Right cardiac atrium (tissue), 5 donors: ENCODE measurements at places on chromosomes 3 and 15. TPM values are rescaled to one million over a fixed set of nuclear protein-coding genes. Genes with fewer than 3 reads are reported as not detected.

Gene SMCO1
- 48.1 TPM for total RNA-seq

- no peak for DNase-seq
Observed at GRCh38 chr15:41895491-41895890, 1.6 kb upstream of the SPTBN5 start.

GRCh38 chr3:15097891-15098290 lies 1.1 kb downstream of the RBSN start:
- DNase-seq = no peak

GRCh38 chr3:120469882-120470301 lies 19.1 kb upstream of the FSTL1 start:
- peak; percentile 70 for DNase-seq

- DNase-seq = no peak
Observed at GRCh38 chr3:184885112-184885511, 73.1 kb downstream of the VPS8 start.

Gene NDUFB5
- total RNA-seq = 259 TPM

Gene LRRIQ4
- not detected for total RNA-seq

DNA sequence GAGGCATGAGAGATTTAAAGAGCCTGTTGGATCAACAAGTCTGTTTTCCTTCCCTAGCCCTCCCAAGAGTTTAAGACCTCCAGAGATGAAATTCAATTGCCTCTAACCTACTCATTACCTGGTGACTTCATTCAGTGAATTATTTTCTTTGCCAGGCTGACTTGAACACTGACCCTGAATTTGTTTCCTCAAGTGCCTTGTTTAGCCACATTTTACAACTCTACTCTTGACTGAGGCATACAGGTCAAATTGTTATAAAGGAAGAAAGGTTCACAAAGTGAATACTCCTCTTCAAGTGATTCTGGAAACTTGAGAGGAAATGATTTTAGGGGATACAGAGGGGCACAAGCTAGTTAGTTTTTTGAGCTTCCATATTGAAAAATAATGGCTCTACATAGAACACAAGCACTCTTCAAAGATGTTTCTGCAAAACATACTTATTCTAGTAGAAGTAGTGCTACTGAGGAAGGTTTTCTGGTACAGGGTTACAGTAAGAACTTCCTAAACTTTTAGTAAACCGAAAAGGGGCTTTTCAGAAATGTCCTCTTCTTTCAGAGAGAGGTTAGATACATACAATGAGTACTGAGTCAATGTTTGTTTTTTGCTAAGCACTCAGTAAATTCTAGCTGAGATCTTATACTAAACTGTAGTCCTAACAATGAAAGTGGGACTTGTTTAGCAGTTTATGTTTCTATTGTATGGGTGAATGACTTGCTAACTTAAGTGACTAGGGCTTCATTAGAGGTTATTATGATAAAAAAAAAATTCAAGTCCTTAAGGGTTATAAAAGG lies 137.4 kb upstream of the SATB1 start:
- no peak for DNase-seq

- DNase-seq = no peak
Observed at GRCh38 chr3:101423984-101424888, 88.8 kb downstream of the SENP7 start.

DNA sequence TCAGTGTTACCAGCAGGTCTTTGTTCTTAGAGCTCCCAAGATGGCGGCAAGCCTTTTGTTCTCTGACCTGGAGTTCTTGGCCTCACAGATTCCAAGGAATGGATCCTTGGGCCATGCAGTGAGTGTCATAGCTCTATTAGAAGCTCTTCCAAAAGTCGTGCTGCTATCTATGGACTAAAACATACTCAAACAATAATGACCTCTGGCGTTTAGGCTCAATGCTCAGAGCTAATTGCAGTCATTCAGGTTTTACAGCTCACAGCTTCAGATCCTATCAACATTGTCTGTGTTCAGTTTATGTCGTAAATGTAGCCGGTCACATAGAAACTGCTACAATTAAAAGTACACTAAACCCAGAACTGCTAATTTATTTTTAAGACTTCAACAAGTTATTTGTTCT lies 22.2 kb downstream of the CCRL2 start:
- DNase-seq = no peak

DNA sequence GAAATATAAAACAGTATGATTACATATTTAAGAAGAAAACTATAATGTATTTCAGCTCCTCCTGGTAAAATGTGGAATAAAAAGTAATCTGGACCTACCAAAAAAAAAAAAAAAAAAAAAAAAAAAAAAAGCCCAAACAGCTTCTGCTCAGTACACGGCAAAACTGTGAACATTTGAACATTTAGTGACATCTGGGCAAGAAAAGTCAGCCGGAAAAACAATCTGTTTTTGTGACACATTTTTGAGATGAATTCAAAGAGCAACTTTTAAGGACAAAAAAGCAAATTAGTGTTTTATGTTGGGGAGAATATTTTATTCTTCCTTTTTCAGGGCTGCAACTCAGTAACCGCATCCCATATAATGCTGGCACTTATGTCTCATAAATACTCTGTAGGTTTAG lies 649.7 kb upstream of the KCNMB2 start:
- no peak for DNase-seq

DNA sequence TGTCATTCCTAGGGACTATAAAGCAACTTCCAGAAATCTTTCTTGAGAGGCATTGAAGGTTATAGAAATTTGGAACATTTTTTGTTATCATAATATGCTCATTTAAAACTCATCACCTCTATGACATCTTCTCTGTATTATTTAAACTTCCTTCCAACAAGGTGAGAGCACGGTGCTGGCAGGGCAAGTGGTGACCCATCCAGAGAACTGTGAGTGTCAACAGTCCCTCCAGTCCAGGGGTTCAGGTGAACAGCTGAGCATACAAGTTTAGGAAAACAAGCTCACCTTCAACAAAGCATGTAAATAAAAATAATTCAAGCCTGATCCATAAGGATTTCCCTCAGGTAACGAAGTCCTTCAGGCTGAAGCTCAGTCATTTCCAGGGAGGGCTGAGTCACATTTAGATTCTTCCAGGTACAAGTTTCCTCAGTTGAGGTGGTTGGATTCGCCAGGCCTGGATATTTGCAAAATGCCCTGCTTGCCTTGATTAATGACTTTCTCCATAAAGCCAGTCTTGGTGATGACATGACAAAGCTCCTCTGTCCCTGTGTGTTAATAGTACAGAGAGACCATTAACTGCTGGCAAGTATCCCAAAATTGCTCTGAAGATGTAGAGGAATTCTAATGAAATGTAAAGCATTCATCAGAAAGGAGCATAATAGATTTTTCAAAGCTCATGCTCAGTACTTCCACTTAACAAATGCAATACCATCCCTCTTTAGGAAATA lies 263.6 kb upstream of the GADL1 start:
- no peak for DNase-seq

GRCh38 chr15:76336254-76337058 lies at the start of gene ISL2:
Gene ISL2 (plus strand): TSS chr15:76336773. CDS start chr15:76336884, 111 bp downstream.
- DNase-seq = peak; percentile 69

Gene TM4SF1
- 92.5 TPM for total RNA-seq

DNA sequence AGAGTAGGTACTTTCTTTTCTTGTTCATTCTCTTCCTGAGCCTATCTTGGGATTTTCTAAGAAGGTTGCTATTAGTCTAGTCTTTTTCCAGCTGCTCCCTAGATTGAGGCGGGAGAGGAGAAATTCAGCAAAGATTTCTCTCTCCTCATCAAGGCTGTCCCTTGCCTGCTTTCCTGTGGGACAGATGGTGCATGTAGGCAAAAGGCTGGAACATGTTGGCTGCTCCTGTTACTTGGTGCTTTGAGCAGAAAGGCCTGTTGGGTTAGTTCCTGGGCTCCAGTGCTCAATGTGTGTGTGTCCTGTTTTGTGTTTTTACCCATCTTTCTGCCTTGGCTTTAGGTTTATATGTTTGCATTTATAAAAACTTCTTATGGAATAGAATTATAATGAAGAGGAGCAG lies 9.1 kb upstream of the SNRPN start:
- no peak for DNase-seq

Gene KBTBD13
- 2.8 TPM for total RNA-seq

DNA sequence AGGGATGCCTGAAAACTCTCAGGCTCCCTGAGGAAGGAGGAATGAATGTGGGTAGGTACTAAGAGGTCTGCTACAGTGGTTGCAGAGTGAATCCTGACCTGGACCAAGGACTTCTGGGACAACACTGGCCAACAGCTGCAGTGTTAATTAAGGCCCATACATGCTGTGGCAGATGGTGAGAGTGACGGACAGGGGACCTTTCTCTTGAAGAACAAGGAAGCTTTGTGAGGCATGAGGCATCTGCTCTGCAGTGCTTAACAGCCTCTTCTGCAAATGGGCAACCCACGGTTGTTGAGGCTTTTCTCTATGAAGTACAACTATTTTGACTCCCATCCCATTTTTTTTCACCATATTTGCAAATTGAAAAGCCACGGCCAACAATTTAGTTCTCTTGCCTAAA lies 26.6 kb upstream of the ACAN start:
- no peak for DNase-seq

Gene FMN1
- 1.7 TPM for total RNA-seq

GRCh38 chr3:75001330-75001729 lies 386.9 kb upstream of the CNTN3 start:
- no peak for DNase-seq

Gene LRRC34
- total RNA-seq = 2.3 TPM

DNA sequence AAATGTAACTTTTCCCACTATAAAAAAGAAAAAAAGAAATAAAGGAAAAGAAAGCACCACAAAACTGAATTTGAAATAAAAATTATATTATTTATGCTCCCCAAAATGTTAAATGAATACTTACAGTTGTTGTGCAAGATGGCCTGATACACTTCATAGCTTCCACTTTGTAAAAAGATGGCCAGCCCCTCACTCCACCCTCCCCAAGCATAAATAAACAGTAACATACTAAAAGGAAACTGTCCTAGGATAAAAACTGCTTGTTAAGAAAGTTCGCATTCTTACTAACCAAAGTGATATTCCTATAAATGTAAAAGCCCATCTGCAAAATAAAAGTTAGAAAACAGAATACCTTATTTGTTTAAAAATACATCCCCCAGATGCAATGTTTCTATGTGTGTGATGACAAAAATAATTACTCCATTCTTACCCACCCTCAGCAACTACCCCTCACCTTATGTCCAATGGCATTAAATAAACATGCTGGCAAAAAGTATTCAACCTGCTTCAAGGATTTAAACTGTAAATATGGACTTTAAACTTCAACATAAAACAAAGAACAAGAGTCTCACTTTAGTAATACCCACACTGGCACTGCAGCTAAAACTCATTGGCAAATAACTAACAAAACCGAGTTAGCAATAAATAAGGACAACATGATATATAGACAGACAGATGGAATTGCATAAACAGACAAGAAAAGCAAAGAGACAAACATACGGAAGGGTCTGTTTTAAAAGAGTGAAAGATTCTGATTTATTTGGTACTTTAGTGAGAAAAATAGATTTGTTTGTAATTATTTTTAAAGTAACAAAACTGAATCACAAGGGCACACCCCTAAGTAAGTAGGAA lies 47.7 kb downstream of the ZBTB20 start:
- DNase-seq = no peak

- DNase-seq = no peak
Observed at GRCh38 chr3:133479895-133480669, 80.2 kb downstream of the BFSP2 start.

Gene CHRFAM7A
- total RNA-seq = 1.7 TPM

Gene CPNE9
- total RNA-seq = 0.15 TPM

Gene ABHD17C
- 5.8 TPM for total RNA-seq

Gene INKA1
- 4.9 TPM for total RNA-seq

Gene DVL3
- 65.0 TPM for total RNA-seq

DNA sequence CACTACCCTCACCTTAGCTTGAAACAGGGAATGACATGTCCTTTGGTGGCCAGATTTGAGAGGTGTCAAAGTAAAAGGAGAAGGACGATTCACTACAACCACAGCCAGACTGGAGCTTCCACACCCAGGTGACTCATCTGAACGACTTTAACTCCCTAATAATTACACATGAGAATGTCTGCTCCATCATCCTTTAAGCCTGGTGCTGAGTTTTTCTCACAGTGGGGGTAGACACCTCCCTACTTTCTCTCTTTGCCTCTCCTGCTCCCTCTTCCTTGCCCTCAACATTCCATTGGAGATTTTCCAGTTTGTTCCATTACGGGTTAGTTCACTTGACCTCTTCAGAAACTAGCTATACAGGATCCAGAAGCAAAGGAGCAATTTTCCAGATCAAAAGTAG lies 154.3 kb upstream of the BHLHE40 start:
- no peak for DNase-seq

Gene COMMD2
- 17.0 TPM for total RNA-seq

Gene CCDC54
- not detected for total RNA-seq

Gene BCL2A1
- 1.1 TPM for total RNA-seq

DNA sequence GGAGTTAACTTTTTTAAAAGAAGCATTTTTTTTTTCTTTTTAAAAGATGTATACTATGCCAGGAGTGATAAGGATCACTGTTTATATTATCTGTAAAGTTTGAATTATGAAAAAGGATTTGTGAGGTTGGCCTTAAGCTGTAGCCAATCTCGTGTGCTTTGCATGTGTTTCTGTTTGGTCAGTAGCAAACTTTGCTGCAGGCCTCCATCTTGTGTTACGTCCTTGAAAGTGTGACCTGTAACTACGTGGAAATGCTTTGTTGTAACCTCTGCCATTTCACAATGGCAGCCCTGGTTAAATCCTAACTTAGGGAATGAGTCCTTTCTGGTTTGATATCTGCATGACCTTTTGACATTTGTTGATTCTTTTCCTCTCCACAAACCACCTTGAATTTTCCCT lies 1345.6 kb downstream of the NSUN3 start:
- no peak for DNase-seq
